ENCODE measurements at places on chromosomes 3 and 15.

GRCh38 chr15:90681056-90681455 is 36.1 kb upstream of the BLM start:
- no peak for DNase-seq

GRCh38 chr3:99923873-99924272 is 106.2 kb downstream of the CMSS1 start:
- no peak for DNase-seq

DNA sequence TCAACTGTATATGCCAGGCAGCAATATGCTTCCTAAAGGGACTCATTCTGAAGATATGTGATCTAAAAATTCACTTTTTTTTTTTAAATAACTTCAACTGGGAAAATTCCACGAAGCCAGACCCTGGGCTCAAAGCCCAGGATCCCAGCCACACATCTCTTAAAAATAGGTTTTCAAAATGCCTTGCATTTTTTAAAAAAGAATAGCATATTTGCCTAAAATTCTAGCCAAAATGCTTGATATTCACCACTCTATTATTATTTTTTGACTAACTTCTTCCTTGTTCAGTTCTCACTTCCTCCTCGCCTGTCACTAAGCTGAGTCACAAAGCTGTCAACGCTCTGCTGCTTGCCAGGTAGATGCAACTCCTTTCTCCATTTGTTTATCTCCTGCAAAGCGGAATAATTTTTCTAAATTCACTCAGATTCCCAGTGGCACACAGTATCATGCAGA is 28.0 kb upstream of the VGLL4 start:
- DNase-seq = no peak

DNA sequence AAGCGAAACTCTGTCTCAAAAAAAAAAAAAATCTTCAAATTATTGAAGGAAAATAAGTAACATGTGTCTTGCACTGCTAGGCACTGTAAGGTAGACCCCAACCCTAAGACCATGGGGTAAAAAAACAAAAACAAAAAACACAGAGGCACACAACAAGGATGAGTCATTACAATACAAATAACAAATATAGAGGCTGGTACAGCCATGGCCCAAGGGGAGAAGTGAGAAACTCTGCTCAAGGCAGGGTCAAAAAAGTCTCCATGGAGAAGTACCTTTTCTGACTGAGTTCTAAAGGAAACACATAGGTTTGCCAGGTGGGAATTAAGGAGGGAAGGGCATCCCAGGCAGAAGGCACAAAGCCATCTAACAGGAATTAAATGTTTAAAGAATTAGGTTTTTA is 54.5 kb downstream of the TOP2B start:
- no peak for DNase-seq

All from C1 segment of cervical spinal cord (tissue), 14 donors.